ENCODE measurements at places on chromosomes 4 and X.
A peak's percentile ranks its signal among the peaks of the same experiment; 100 is the strongest.

- DNase-seq, result no peak
Measured at GRCh38 chr4:7134737-7135388, 57.5 kb upstream of the SORCS2 start.

DNA sequence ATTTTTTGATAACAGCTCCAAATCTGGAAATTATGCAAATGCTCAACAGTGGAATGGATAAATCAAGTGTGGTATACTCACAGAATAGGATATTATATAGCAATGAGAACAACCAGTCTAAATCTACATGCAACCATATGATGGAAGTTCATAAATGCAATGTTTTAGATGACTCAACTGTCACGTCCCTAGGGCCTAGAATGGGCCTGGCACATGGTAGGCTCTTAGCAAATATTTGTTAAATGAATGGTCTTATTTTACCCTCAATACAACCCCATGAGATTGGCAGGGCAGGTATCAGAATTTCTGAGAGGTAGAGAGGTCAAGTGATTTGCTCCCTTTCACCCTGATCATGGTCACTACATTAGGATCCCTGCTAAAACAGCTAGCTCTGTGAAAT is 14.6 kb upstream of the NKX3-2 start:
- no peak for DNase-seq

GRCh38 chr4:60745800-60746571 is 454.1 kb upstream of the ADGRL3 start:
- DNase-seq, result no peak

DNA sequence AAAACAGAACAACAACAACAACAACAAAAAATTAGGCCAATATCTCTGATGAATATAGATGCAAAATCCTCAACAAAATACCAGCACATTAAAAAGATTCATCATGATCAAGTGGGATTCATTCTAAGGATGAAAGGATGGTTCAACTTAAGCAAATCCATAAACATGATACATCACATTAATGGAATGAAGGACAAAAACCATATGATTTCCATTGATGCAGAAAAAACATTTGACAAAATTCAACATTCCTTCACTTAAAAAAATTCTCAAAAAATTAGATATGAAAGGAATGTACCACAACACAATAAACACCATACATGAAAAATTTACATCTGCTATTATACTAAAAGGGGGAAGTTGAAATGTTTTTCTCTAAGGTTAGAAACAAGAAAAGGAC is 103.3 kb downstream of the IL15 start:
- no peak for DNase-seq

DNA sequence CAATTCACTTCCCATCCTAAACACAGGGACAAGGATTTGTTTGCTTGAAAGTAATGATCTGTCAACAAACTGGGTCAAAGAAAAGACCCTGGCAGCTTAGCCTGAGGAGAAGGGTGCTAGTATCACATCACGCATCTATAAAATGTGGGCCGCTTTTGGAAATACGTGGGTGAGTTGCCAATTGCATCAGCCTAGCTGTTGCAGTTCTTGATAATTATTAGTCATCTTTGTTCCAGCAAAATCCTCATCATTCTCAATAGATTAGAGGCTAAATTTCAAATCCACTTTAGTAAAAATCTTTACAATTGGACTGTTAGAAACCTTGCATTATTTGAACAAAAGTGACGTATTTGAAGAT is 33.6 kb upstream of the TAPT1 start:
- DNase-seq, result no peak

DNA sequence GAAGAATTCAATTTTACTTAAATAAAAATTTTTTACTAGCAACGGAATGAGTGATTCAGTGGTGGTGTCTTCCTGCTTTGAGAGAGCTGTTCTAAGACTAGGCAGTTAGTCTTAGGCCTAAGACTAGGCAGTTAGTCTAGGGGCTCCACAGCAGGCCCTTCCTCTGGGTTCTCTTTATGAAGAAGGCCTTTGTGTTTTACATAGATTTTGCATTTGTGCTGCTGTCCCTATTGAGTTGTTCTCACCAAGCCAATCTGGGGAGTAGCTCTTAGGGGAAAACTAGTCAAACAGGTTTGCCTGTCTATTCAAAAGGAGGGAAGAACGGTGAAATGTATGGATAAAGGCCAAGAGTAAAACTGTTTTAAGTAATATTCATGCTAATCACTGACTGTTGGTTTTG is 7.6 kb downstream of the UGT8 start:
- no peak for DNase-seq

GRCh38 chrX:3711331-3711917 is 2.0 kb downstream of the PRKX start:
- DNase-seq, result peak; percentile 27

DNA sequence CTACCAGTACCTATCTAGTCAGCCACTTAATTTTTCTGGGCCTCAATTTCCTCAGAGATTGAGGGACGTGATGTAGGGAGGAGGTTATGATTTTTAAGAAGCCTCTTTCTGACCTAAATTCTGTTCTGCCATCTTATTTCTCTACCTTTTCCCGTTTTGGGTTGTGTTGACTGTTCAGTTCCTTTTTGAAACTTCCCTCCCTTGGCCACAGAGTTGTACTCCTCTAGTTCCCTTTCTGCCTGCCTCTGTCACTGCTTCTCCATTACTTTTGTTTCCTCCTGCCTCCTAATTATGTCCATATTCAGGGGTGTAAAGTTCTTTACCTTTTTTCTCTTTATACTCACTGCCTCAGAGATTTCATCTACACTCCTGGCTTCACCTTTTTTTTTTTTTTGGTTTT is 25.4 kb downstream of the CLCN5 start:
- no peak for DNase-seq

DNA sequence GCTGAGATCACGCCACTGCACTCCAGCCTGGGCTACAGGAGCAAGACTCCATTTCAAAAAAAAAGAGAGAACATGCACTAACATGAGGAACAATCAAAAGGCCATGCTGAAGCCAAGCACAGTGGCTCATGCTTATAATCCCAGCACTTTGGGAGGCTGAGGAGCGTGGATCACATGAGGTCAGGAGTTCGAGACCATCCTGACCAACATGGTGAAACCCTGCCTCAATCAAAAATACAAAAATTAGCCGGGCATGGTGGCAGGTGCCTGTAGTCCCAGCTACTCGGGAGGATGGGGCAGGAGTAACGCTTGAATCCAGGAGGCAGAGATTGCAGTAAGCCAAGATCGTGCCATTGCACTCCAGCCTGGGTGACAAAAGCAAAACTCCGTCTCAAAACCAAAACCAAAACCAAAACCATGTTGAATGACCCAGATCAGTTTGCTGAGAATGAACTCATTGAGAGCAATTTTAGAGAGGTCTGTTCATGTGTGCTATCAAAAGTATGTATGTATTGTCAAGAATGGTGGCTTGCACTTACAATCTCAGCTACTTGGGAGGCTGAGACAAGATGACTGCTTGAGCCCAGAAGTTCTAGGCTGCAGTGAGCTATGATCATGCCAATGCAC is 44.8 kb downstream of the PDS5A start:
- DNase-seq, result peak; percentile 46
